Activated T-helper 1 cell treated with Interleukin-2 at 50 U/mL for 16 hours (primary cell): ENCODE measurements at places on chromosomes 5 and 9.
A peak's percentile ranks its signal among the peaks of the same experiment; 100 is the strongest.

DNA sequence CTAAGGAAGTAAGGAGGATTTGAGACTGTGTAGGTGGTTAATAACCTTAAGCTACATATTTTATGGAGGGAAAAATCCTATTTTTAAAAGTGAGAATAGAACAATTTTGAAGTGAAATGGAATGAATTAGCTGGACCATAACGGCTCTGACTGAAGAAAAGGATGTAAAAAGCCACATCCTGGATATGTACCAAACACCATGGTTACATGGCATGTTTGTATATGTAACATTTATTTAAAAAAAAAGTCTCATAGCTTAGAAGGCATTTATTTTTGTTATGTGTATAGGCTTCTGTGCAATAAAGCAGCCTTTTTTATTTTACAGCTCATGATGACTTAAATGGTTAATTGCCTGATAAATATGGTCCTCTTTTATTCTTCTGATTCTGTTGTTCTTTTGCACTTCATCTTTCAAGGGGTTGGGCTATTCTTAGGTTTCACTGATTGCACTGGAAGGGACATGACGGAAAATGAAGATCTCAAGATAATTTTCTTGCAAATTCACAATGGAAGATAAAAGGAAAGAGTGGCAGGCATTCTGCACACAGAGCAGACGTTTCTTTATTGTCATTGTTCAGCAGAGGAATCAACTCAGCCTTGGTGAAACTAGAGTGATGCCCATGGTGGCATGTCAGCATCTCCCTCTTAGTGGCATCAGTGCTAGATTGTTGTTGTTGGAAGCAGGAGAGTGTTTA is 63.1 kb downstream of the DOCK8 start:
- DNase-seq = no peak

- no peak for DNase-seq
These were observed 46.5 kb downstream of the PIP5K1B start for GRCh38 chr9:68751556-68751955.

DNA sequence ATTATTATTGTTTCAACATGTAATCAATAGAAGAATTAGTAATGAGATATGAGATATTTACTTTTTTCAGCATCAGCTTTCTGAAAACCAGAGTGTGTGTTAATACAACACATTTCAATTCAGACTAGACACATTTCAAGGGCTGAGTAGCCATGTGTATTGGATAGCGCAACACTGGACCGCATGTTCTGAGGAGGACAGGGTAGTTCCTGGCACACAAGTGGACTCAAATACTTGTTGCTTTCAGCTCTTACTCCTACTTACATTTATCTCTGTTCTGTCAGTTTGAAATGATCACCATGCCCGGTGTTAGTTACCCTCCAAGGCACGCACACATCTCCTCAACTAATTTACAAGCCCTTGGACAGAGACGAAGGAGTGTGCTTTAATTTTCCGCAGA is 126.6 kb downstream of the SLC24A2 start:
- DNase-seq = no peak

GRCh38 chr9:70229026-70229425 is 29.8 kb upstream of the SMC5 start:
- no peak for DNase-seq

DNA sequence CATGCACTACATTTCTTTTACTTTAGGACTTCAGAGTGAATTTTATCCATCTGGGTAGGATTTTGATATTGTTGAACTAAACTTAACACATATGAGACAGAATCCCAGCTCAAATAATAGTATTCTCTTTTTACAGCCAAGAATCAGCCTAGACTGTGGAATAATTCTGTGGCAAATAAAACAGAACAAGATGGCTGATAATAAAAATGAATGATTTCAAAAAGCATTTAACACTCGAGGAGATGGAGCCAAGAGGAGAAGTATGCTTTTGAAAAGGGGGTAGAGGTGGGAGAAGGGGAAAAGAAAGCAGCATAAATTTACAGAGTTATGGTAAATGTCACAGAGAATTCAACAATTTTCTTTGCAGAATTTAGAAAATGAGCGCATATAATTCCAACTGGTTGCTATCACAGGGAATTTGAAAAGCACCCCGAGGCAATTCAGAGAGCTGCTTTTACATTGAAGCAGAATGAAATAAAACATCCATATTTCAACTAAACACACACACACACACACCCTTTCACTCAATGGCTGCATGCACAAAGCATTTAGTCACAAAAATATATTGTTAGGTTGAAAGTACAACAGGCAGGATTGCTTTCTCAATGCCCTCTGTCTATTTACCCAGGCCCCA is 60.2 kb upstream of the DMAC1 start:
- no peak for DNase-seq

- DNase-seq = no peak
These were observed 1233.2 kb upstream of the CDH6 start for GRCh38 chr5:29960323-29960722.

- DNase-seq = no peak
These were observed 84.6 kb upstream of the LIFR start for GRCh38 chr5:38641003-38641402.

GRCh38 chr9:97632248-97632984 is 752 bp downstream of the TSTD2 start:
- no peak for DNase-seq

- DNase-seq = no peak
These were observed 16.0 kb downstream of the SH3PXD2B start for GRCh38 chr5:172438319-172438668.

GRCh38 chr9:137034709-137035506 is 3.0 kb upstream of the FUT7 start:
- DNase-seq = peak; percentile 76
